Cerebellum (tissue), 4 donors: ENCODE measurements at places on chromosomes 6 and 20. TPM values are rescaled to one million over a fixed set of nuclear protein-coding genes. Genes with fewer than 3 reads are reported as not detected.

Gene PPP1R14C
- total RNA-seq, result 30.2 TPM

Gene BPIFA1
- total RNA-seq, result not detected

Gene SLA2
- 0.09 TPM for total RNA-seq

Gene OR2H2
- not detected for total RNA-seq

Gene HRH3
- 1.7 TPM for total RNA-seq

Gene POM121L2
- not detected for total RNA-seq

Gene C6orf141
- 2.6 TPM for total RNA-seq

Gene DNAH8
- total RNA-seq, result 0.09 TPM

Gene MLIP
- 6.3 TPM for total RNA-seq

Gene LAMA2
- total RNA-seq, result 30.8 TPM

Gene ANKS1A
- 54.9 TPM for total RNA-seq

DNA sequence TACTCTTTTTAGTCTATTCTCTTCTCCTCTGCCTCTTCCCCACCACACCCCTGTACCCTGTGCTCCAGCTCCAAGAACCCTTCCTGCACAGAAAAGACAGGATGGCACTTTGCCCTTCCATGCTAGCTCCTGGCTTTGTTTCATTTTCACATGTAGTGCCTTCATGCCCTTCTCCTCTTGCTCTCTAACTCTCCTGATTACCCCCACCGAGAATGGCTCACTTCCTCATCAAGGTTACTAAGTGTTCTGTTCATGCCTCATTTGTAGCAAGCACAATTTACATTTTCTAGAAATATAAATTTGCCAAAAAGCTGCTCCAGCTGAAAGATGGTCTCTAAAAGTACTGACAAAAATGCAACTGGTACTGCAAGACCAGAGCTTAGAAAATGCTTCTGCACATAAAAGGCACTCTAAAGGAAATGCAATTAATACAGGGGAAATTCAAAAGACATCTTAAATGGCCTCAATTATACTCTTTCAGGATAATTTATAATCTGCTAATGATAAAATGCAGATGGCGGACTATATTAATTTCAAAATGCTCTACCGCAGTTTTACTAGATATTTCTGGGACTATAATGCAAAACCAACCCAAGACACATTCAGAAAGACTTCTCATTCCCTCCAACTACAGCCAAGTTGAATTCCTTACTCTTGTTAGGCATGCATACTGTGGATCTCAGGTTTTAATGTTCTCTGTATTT is 570.2 kb downstream of the PRKN start:
- no peak for DNase-seq

DNA sequence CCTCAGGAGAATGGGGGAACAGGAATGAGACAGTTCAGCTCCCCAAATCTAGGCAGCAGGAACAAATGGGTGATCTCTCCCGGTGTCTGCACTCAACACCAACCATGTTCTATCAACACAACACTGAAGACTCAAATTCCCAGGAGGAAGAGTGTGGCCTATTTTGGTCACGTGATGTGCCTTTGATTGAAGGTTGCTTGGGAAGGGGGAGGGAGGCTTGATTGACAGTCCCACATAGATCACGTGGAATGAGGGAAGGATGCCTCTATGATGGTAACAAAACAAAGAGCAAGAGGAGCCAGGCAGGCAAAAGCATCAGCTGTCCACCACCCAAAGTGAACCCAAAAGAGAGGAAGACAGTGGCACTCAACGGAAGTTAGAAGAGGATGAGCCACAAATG is 364.8 kb downstream of the KIF16B start:
- no peak for DNase-seq

- DNase-seq, result no peak
These were observed 64.3 kb upstream of the PAK5 start for GRCh38 chr20:9903048-9903655.

DNA sequence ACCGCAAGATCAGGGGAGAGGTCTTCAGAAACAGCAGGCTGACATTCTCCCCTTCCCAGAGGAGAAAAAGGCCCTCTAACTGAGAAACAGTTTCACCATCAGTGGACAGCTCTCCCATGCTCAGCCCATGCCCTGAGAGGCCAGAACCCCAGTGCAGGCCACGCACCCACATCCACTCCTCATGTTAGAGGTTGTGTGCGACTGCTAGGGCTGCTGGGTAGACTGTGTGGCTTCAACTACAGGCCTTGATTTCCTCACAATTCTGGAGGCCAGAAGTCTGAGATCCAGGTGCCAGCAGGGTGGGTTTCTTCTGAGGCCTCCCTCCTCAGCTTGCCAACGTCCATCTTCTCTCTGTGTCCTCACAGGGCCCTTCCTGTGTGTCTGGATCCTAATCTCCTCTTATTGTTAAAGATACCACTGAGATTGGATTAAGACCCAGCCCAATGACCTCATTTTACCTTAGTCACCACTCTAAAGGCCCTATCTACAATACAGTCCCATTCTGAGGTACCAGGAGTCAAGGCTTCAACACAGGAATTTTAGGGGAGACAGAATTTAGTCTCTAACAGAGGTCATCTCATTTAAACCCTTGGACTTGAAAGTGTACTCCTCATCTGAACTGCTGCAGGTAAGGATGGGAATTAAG is 67.7 kb upstream of the CD93 start:
- DNase-seq, result no peak

DNA sequence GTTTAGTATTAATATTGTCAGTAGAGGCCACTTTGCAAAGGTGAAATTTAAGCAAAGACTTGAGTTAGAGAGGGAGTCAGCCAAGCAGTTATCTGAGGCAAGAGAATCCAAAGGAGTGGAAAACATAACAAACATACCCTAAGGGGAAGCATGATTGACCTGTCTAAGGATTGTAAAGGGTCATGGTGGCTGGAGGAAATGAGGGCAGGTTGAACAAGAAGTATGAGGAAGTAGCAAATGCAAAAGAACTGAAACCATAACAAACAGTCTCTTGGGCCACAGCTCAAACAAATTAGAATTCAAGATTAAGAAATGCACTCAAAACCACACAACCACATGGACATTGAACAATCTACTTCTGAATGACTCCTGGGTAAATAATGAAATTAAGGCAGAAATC is 103.2 kb downstream of the FBXO5 start:
- DNase-seq, result no peak

- DNase-seq, result no peak
These were observed 712.8 kb downstream of the CD109 start for GRCh38 chr6:74408844-74409243.

DNA sequence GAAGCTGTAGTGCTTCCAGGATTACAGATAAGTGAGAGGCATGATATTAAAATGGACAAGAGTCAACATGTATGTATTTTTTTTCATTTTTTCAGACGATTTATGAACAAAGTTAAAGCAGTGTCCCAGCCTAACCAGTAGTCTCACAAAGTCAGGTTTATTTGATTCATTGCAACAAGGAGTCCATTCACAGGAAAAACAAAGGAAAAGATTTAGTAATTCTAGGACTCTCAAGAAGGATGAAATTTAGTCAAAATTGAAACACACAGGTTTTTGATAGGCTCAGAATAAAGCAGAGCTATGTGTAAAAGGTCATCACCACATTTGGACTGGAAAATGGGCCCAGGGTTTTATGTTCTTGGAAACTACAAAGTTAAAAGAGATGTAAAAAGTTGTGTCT is 84.0 kb downstream of the ZNF133 start:
- no peak for DNase-seq

GRCh38 chr6:337805-338368 is 45.6 kb downstream of the DUSP22 start:
- no peak for DNase-seq

DNA sequence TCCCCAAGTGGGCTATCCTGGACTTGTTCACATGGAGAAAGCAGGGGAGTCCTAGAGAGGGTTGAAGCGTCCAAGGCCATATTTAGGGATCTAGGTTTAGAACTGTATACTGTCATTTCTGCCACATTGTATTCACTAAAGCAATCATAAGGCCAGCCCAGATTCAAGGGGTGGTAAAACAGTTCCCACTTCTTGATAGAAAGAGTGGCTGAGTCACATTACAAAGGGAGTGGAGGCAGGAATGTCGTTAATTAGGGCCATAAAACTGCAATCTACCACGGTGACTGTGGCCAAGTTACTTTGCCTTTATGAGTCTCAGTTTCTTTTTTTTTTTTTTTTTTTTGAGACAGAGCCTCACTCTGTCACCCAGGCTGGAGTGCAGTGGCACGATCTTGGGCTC is 7.4 kb upstream of the UBR2 start:
- DNase-seq, result no peak

DNA sequence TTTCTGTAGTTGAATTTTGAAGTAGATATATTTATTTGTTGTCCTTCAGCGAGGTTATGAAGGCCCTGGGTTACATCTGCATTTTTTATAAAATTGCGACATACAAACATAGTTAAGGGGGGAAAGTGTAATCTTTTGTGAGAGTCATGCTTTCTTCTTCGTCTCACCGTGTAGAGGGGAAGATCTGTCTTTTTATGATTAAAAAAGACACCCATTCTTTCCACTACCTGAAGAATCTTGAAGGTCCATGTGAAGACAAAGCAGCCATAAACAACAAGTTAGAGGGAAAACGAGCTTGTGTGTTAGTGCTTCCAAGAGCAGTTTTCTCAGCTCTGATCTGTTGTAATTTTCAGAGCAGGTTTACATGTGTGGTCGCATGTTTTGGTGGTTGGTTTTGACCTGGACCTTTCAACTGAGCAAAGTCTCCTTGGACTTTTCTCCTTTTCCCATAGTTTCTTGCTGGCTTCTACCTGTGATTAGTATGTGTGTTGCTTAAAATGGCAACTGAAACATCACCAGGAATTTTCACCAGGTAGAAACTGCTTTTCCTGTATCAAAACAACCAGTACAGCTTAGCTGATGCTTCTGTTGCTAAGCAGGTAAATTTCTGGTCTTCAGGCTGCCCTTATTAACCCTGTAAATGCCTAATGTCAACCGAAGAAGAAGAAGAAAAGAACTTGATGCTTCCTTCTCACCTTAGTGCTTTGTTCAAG is 37.3 kb downstream of the RREB1 start:
- no peak for DNase-seq

DNA sequence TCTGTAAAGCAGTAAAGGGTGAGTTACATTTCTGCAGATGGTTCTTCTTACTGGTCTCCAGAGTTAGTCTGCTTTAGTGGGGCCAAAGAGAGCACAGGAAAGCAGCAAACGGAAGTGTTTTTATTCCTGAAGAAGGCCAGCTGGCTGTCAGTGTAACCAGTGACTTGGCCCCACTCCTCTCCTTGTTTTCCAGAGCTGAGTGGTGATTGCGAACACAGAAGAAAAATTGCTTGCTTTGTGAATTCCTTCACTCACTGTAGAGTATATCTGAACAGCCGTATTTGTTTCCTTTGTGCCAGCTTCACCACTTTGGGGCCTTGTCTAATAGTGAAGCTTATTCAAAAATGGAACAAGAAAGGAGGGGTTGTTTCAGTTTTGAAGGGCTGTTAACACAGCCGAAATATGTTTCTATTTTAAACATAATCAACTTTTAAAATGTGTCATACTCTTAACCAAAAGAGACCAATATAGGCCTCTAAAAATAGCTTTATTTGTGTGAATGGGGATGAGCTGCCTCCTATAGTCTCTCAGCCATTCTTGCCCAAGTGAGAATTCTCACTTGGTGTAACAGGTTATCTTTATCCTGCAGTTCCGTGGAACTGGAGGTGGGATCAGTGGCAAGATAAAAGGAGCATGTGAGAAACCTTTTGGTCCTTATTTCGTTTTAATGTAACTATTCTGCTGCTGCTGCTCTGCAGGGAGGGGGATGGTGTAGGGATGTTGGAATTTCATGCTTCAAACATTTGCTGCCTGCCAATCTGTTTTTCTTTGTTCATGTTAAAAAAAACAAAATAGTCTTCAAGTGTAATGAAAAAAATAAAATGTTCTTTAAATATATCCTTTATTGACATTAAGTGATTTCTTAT is 37.8 kb downstream of the ZC2HC1B start:
- no peak for DNase-seq

GRCh38 chr6:6469074-6469473 is 119.4 kb upstream of the LY86 start:
- DNase-seq, result no peak

DNA sequence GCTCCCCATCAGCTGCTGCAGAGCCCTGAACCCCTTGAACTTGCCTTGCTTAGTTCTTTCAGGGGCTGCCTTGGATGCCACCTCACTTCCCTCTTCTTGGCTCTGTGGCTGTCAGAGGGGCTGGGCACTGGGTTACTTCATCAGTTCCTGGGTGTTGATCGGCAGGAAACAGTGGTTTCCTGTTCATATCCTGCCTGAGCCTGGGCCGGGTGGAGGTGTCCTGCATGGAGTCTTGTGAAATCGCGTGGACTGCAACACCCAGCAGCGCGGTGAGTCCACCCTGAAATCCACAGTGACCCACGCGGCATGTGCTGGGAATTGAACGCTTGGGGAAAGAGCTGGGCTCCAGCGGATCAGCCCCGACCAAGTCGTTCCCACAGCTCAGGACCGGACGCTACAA is 97.5 kb downstream of the CDH26 start:
- no peak for DNase-seq

DNA sequence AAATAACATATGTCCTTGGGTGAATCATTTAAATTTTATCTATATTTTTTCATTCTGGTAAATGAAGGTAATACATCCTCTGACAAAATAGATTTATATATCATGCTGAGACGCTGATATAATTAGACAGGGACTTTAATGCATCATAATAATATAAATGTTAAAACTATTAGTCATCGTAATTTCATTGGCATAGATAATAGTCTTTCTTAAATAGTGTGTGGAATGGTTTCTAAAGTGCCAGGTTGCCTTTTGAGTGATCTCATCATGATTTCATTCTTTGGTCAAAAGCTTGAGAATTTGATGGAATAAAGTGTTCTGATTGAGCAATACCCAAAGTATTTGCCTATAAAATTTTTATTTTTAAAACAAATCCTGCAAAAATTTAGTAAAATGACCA is 43.2 kb upstream of the BMP5 start:
- no peak for DNase-seq

- DNase-seq, result no peak
These were observed 44.3 kb downstream of the MARCKS start for GRCh38 chr6:113901482-113901881.

- no peak for DNase-seq
These were observed 367 bp downstream of the NRSN2 start for GRCh38 chr20:347317-347639.

DNA sequence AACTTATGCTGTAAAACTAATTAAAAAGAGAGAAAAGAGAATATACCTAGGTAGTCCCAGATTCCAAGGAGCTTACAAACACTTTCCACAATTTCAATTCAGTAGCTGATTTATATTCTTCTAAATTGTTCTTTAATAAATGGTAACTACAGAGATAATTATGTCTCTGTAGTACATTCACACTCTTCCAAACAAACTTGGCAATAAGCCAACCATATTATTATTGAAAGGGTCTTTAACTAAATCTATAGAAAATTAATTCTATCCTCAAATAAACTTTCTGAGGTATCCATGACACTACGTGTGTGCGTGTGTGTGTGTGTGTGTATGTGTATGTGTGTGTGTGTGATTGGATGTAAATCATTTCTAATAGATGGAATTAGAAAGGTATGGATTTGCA is 217.4 kb upstream of the EYS start:
- DNase-seq, result no peak

- no peak for DNase-seq
These were observed 313.2 kb downstream of the TFAP2A start for GRCh38 chr6:10101551-10102252.
